ENCODE measurements at places on chromosomes 7 and 10.

- DNase-seq = no peak
Measured at GRCh38 chr10:112261281-112261822, 21.8 kb upstream of the TECTB start.

DNA sequence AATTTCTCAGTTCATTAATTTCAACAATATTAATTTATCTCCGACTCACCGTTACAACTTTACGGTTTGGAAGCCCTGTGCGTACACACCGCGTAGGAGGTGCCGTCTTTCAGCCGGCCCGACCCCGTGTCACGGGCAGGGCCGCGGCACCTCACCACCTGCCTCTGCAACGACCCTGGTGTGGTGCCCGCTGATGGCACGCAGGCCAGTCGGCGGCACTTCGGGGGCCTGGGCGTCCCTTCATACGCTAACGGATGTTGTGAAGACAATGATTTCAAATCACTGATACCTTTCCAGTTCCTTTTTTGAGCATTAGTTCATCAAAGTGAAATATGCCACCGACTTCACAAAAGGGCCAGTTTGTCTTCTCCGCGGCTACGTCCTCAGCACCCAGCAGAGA is 125.3 kb downstream of the EBF3 start:
- no peak for DNase-seq

GRCh38 chr7:16403475-16403874 is 17.9 kb downstream of the CRPPA start:
- DNase-seq = no peak

GRCh38 chr10:24374134-24374915 is 165.4 kb downstream of the KIAA1217 start:
- DNase-seq = no peak

DNA sequence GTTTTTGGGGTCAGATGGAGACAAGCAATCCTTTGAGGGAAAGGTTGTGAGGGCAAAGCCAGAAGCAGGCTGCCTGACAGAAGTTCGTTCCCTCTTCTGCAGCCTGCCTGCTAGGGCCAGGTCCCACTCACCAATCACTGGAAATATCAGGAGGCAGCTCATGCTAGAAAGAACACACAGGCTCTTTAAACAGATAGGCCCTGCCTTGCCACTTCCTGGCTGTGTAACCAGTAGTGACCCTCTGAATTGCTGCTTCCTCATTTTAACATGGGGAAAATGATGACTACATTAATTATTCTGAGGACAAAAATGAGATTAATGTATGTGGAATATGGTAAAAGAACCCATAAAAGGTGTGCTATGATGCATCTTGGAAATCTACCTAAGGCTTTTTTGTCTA is 50.5 kb upstream of the MRLN start:
- no peak for DNase-seq

- no peak for DNase-seq
Measured at GRCh38 chr10:31136930-31137885, 105.5 kb upstream of the ZNF438 start.

GRCh38 chr7:79176859-79177477 is 276.5 kb downstream of the MAGI2 start:
- DNase-seq = peak; percentile 30

DNA sequence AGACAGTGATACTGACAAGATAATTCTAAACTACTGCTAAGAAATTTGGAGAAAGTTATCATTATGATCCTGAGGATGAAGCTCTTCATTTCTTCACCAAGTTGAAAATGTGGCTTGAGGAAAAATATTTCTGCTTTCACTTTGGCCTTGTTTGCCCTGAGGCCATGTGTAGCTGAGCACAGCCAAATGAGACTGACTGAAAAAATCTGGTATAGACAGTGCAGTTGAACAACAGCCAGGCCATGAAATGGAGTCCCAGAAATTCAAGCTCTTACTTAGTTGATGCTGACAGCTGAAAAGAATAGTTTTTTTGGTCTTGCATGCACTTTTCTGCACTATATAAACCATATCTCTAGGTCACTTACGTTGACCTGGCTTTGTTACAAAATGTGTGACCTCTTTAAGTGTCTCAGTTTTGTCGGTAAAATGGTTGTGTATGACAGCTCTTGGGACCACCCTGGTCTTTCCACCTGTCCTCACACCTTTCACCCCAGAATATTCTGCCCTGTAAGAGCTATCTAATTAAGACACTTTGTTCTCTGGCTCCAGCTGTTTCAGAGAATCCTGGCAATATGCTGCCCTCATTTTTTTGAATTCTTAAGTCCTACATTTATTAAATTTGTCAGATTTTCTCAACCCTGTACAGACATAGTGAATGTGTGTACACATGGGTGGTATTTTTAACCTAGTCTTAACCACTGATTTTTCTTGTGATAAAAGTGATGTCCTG is 91.3 kb downstream of the CD36 start:
- no peak for DNase-seq

GRCh38 chr7:123455965-123456470 is 78.4 kb downstream of the IQUB start:
- no peak for DNase-seq
